ENCODE measurements at places on chromosomes 2 and 18.

DNA sequence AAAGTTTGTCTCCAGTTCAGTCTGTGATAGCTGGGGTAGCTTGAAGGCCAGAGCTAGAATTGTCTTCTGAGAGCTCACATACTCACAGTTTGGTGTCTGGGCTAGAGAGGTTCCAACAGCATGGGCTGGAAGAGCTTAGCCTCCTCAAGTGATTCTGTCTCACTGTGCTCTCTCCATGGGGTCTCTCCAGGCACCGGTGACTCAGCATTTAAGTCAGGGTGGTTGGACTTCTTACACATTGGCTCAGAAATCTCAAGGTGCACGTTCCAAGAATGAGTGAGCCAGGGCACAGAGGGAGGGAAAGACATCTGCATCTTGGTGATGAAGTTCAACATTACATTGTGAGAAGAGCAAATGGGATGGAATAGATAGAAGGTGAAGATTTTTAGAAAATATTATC lies 207.3 kb upstream of the DDX18 start:
- no peak for DNase-seq

GRCh38 chr2:227824711-227825110 lies 11.1 kb downstream of the CCL20 start:
- DNase-seq: no peak

GRCh38 chr2:96409820-96410164 lies 74.2 kb downstream of the NCAPH start:
- no peak for DNase-seq

GRCh38 chr2:135785032-135785431 lies 43.4 kb downstream of the UBXN4 start:
- DNase-seq: no peak

DNA sequence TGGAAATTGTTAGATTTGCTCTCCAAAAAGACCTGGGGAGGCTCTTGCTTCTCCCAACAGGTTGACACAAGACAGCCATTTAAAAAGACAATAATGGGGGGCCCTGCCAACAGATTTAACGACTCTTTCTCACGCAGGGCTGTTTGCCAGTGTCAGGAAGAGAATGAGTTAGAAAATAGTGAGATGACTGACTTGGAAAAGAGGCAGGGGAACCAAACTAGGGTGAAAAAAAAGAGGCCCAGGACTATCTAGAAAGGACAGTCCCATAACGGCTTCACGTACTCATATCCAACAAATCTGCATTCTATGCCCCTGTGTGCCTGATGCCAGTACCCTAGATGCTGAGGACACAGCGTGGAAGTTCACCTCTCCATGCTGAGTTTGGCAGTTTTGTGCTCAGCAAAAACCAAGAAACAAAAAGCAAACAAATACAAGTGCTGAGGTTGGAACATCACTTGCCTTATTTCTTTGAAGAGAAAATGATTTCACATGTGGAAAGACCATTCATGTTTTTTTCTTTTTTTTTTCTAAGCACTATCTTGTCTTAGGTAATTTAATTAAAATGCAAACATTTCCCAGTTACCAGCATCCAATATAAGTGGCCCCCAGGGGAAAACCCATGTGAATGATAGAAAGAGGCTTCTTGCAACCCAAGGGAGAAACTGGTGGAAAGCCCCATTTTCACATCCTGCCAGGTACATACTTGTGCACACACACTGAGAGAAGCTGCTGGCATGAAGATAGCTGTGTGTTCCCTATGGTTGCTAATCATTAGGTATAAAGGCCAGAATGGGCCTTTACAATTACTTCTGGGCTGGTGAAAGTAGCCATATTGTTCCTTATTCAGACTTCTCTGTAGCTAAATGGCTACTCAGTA lies 10.6 kb upstream of the WIPF1 start:
- DNase-seq: no peak

DNA sequence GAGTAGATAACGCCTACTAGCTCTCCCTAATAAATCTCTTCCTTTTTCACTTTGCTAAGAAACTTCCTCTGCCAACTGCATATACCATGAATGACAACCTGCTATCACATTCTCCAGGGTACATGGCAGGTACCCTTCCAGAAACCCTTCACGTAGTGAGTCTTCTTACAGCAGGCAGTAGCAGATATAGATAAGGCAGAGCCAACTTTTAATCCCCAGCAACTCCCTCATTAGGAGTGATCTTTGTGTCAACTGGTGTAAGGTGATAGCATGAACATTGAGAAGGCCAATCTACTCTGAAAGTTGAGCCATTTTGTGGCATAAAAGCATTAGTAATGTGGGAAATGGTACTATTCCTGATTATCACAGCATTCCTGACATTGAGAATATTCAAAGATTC lies 5.7 kb upstream of the STK17B start:
- no peak for DNase-seq

DNA sequence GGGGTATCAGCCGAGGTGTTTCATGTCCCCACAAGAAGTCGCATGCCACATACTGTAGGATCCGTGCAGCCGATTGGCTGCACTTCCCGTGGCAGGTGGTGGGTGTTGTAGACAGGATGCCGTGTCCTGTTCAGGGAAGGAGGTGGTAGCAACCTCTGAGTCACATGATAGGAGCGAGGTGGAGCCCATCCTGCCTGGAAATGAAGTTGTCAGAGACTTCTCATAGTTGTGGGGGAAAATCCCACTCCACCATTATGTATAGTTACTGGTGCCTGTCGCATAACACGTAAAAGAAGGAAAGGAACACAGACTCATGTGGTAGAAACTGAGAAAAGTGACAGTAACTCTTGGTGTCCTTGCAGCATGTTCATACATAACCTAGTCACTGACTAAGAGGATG lies 91.4 kb upstream of the IL1R2 start:
- DNase-seq: no peak

GRCh38 chr2:203656522-203657287 lies 49.7 kb upstream of the CD28 start:
- DNase-seq: no peak

- no peak for DNase-seq
These were observed 59.6 kb downstream of the CHRNA1 start for GRCh38 chr2:174704642-174705041.

GRCh38 chr2:35503311-35503710 lies 852.3 kb upstream of the CRIM1 start:
- no peak for DNase-seq

- no peak for DNase-seq
These were observed 546.6 kb upstream of the CDH2 start for GRCh38 chr18:28723506-28723905.
